Stimulated activated effector memory CD8-positive, alpha-beta T cell treated with anti-CD3 and anti-CD28 coated beads, Interleukin-12 subunit alpha, Interleukin-12 subunit beta, amount 100 ng/mL, for 72 hours (primary cell): ENCODE measurements at places on chromosomes 11 and 22.
A peak's percentile ranks its signal among the peaks of the same experiment; 100 is the strongest.

- no peak for DNase-seq
Observed at GRCh38 chr11:49851971-49852389, 100.2 kb upstream of the OR4C13 start.

GRCh38 chr22:42793848-42794405, 63.1 kb downstream of the ARFGAP3 start:
- no peak for DNase-seq

DNA sequence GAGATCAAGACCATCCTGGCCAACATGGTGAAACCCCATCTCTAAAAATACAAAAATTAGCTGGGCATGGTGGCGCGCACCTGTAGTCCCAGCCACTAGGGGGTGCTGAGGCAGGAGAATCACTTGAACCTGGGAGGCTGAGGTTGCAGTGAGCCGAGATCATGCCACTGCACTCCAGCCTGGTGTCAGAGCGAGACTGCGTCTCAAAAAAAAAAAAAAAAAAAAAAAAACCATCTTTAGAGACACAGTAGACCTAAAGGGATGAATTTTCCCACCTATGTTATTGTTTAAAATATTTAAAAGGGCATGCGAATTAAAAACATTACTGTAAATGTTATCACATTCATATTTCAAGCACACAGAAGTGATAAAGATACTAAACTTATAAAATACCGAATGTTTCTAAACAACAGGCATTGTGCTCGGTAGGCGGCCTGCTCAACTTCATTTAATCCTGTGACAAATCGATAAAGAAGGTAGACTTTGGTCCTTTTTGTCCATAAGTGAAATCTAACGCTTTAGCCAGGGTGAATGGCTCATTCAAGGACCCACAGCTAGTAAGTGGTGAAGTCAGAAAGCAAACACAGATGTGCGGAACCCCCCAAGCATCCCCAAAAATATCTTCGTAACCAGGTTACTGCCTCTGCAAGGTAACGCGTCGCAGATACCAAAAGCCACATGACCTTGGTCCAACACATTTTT, 16.1 kb downstream of the NCAPD3 start:
- DNase-seq, result peak; percentile 76

DNA sequence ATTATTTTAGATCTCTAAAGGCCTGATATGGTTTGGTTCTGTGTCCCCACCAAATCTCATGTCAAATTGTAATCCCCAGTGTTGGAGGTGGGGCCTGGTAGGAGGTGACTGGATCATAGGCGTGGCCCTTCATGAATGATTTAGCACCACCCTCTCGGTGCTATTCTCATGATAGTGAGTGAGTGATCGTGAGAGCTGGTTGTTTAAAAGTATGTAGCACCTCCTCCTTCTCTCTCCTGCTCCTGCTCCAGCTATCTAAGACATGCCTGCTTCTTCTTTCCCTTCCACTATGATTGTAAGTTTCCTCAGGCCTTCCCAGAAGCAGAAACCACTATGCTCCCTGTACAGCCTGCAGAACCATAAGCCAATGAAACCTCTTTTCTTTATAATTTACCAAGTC, 114.1 kb downstream of the SERGEF start:
- DNase-seq, result no peak

DNA sequence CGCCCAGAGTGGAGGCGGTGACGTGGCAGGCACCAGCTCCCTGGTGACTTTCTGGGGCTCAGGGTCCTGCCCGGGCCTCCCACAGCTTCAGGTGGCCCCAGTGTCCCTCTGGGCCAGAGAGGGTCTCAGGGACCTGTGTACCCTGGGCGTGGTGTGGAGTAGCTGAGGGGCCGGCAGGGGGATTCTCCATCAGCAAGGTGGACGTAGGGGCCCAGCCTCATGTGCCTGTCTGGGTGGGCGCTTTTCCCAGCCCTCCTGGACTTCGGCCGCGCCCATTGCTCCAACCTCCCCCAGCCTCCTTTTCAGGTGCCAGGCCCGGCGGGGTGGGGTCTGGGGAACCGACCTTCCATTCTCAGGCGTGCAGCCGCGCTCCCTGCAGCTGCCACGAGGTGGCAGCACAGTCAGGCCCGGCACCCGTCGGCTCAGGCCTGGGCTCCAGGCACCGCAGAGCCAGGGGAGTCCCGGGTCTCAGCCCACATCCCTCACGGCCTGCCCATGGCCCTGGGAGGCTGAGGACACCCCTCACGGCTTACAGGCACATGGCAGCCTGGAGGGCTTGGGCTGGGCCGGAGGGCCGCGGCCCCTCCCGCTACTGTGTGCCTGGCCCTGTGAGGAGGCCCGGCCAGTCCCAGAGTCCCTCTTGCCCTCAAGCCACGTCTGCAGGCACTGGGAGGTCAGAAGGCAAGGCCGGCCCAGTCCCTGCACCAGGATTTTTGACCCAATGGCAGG, 19.9 kb upstream of the MUC5B start:
- peak; percentile 83 for DNase-seq

DNA sequence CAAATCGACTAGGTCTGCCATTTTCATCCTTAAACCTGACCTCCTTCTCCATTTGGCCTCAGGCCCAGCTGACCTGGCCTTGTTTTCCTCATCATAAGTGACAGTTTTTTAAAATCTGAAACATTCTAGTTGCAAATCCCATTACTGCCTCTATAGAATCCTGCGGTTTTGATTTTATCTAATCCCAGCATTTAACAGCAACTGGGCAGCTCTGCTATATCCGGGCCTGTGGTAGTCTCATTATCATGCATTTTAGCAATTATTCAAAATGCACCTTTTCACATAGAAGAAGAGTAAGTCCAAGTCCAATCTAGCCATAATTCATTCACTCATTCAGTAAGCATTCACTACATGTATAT, 28.6 kb upstream of the BIRC3 start:
- no peak for DNase-seq

GRCh38 chr22:25083807-25084200, 115.9 kb upstream of the CRYBB3 start:
- DNase-seq, result no peak

- DNase-seq, result no peak
Observed at GRCh38 chr11:95143106-95143681, 53.5 kb downstream of the ENDOD1 start.
